Activated naive CD4-positive, alpha-beta T cell (primary cell): ENCODE measurements at places on chromosomes 16 and 17.
A peak's percentile ranks its signal among the peaks of the same experiment; 100 is the strongest.

GRCh38 chr16:70737377-70738082 is 51.7 kb upstream of the MTSS2 start:
- DNase-seq, result peak; percentile 17

GRCh38 chr17:38885728-38886642 is 16.1 kb downstream of the LASP1 start:
- no peak for DNase-seq

GRCh38 chr16:28839899-28840298 is 6.2 kb downstream of the TUFM start:
- DNase-seq, result no peak

DNA sequence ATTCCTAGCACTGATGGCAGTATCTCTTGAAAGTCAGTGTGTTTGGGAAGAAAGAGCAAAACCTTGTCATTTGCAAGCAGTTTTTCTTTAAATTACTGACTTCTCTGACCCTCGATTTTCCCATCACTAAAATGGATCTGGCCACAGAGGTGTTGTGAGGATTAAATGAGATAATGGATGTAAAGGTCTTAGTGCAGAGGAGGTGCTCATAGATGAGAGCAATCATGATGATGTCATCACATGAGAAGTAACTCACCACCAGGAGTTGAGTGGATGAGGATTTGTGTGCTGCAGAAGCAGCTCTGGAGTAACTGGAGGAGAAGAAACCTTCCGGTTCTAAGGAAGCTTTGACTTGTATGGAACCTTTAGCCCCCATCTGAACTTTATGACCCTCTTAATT is 30.6 kb downstream of the PITPNM3 start:
- DNase-seq, result no peak

- no peak for DNase-seq
Observed at GRCh38 chr17:27498615-27499309, 42.5 kb downstream of the KSR1 start.

DNA sequence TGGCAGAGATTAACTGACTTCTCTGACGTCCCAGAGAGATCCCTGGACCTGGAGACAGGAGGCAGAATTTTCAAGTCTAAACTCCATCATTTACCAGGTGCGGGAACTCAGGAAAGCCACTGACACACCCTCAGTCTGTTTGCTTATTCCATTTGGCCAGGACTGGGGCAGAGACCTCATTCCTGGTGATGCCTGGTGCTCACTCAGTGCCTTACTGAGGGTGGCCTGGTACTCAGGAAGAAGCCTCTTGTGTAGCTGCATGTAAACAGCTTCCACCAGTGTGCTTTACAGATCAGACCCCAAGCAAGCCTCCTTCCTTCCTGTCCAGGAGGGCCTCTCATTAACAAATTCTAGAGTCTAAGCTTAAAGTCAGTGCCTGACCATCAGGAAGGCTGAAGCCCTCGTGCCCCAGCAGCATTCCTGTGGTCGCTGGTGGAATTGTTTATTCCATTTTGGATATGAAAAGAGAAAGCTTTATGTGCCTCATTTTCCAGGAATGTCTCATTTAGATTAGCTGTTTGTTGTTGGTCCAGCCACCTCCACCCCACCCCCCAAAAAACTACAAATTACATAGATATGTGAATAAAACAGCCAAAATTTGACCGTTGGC is 236.1 kb upstream of the CDH5 start:
- DNase-seq, result no peak

- DNase-seq, result no peak
Observed at GRCh38 chr17:34571428-34572130, 7.8 kb upstream of the TMEM132E start.

DNA sequence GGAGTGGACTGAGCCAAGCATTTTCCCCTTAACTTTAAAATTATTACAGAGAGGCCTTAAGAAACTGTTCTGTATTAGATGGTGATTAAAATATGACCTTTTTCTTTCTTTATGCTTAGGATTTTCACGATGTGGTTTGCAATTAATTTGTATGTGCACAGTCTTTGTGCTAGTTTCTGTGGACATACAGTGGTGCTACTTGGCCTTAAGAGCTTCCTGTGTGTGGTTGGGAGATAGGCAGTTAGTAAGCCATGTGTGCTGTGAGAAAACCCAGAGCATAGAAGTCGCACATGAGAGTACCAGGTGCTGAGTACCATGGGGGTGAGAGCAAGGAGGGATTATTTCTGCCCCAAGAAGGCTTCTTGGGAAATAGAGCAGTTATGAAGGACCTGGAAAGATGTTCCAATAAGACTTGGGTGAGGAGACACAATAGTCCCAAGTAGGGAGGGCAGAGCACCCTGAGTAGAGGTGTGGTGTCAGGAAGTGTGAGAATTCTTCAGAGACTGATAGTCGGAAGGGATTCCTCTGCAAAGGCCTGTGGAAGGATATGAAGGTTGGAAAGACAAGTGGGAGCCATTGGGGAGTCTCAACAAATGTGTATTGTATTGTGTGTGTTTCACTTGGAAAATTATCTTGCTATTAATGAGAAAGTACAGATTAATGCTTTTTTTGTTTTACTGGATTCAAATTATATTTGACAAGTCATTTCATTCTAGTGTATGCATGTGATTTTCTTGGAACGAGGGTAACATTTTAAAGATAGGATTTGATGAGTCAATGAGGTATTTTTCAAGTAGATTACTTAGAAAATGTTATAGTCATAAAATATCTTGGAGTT is 239.9 kb downstream of the PRKCA start:
- DNase-seq, result no peak

- DNase-seq, result no peak
Observed at GRCh38 chr17:57856792-57857620, 7.2 kb upstream of the MRPS23 start.

DNA sequence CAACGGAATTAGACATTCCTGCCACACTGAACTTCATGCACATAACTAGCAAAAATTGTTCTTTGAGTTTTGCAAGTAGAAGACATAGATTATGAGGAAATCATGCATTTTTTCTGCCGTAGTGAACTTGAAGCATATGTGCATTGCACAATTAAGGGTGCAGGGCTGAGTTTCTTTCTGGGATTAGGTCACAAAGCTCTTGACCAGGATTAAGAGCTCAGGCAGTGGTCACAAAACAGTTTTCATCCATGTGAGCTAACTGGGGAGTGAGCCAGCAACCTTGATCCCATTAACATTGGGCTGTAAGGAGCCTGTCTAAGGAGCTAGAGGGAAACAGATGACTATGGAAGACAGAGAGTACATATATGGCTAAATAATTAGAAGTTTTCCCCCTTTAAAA is 143.7 kb downstream of the PMP22 start:
- no peak for DNase-seq

- no peak for DNase-seq
Observed at GRCh38 chr17:60311936-60312335, 80.0 kb downstream of the USP32 start.

DNA sequence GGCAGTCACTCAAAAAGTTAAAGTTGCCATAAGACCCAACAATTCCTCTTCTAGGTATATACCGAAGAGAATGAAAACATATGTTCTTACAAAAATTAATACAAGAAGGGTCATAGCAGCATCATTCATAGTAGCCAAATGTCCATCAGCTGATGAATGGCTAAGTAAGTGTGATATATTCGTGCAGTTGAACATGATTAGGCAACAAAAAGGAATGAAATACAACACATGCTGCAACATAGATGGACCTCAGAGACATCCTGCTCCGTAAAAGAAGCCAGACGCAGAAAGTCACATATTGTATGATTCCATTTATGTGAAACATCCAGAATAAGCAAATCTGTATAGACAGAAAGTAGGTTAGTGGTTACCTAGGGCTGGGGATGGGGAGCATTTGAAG is 229.4 kb upstream of the CACNG5 start:
- no peak for DNase-seq

- no peak for DNase-seq
Observed at GRCh38 chr17:47905221-47905733, 9.2 kb downstream of the SP2 start.

DNA sequence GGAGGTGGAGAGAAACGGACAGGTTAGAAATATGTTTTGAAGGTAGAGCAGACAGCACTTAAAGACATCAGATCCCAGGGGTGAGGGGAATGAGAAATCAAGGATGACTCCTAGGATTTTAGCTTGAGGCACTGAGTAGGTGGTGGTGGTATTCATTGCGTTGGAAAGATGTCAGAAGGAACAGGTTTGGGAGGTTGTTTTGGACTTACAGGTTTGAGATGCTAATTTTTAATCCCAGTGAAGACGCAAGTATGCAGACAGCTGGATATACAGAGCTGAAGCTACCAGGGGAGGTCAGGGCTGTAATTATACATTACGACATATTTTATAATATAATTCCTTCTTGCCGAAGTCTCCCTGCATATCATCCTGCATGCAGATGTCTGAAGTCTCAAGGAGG is 433.3 kb downstream of the XYLT1 start:
- no peak for DNase-seq

GRCh38 chr16:642189-643049 is 791 bp downstream of the MCRIP2 start:
- DNase-seq, result no peak

DNA sequence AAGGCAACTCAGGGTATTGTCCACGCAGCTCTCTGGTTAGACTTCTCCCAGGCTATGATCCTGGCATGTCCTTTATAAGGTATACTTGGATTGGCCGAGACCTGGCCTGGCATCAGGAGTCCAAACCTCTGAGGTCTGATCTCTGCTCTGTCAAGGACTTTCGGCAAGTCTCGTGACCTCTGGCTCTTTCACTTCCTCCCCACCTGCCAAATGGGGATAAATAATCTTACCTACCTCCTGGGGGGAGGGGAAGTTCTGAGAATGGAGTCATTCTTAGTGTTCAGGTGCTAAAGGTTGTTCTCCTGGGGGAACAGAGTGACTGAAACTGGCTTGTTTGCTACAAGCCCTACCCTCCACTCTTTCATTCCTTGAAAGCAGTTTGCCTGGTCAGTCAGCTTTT is 7.6 kb downstream of the ATXN1L start:
- no peak for DNase-seq

- no peak for DNase-seq
Observed at GRCh38 chr17:74555427-74555940, 9.6 kb upstream of the CD300C start.

GRCh38 chr17:57317079-57317478 is 60.8 kb downstream of the MSI2 start:
- no peak for DNase-seq

GRCh38 chr17:38871247-38872015 is 1.6 kb downstream of the LASP1 start:
- DNase-seq, result peak; percentile 57

GRCh38 chr16:50627419-50627818 is 53.7 kb downstream of the SNX20 start:
- peak; percentile 18 for DNase-seq

GRCh38 chr17:50963139-50963538 is 97.0 kb upstream of the TOB1 start:
- no peak for DNase-seq

- no peak for DNase-seq
Observed at GRCh38 chr16:50742576-50743200, 802 bp downstream of the CYLD start.

DNA sequence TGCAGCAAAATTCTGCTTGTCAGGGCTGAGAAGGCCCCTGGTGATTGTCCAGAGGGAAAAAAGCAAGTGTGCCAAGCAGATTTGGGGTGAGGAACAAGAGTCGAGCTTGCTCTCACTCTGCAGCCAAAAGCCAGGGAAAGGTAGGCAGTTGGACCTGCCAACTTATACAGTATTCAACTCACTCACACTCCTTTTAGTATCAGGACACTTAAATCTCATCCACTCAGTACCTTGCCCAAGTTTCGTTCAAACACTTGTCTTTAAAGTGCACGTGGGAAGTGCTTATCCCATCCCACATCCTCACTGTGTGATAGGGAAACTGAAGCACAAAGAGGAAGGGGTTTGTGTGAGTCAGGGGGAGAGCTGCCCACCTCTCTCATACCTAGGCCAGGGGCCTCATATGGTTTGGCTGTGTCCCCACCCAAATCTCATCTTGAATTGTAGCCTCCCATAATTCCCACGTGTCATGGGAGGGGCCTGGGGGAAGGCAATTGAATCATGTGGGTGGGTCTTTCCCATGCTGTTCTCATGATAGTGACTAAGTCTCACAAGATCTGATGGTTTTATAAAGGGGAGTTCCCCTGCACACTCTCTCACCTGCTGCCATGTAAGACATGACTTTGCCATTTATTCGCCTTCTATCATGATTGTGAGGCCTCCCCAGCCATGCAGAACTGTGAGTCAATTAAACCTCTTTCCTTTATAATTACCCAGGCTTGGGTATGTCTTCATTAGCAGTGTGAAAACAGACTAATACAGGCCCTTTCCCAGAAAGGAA is 25.6 kb upstream of the CES5A start:
- no peak for DNase-seq

DNA sequence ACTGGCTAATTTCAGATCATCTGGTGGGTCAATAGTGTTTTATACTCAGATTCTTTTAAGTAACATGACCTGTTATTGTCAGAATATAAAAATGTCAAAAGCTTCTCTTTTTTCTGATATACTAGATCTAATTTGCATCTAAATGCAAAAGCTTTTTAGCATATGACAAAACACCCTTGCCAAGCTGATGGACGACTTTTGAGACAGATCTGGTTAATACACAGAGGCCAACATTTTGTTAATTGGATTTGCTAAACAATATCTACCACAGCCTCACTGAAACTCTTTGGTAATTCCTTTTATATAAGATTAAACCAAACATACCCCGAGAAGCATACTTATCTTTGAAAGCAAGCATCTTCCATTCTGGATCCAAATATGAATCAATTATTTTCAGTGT is 10.3 kb upstream of the NOL11 start:
- DNase-seq, result no peak

GRCh38 chr17:60395508-60396065 is 3.7 kb upstream of the USP32 start:
- DNase-seq, result no peak

DNA sequence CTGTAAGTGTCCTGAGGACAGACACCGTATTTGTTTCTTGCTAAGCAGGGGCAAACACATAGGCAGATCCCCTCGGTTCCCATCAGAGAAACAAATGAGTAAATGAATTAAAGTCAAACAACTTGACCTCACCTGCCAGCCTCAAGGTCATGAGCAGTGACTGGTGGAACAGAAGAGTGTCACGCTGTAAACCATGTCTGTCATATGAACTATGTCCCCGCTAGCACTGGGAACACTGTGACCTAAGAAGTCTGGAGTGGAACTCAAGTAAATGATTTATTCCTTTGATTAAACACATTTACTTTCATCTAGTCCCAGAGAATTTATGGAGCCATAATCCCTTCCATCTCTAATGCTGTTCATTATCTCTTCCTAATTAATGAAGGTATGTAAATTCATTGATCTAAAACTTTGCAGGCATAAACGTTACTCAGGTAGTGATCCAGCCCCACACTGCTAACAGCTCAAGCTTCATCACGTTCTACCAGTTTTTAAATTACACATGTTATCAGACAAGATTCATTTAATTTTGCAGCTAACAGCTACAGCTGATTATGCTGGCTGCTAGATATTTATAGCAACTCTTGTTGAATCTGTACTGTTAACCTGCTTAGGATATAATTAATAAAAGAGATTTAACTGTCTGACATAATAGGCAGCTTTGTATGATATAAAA is 38.7 kb downstream of the CPPED1 start:
- no peak for DNase-seq

GRCh38 chr17:7079581-7080455 is at the start of gene CLEC10A:
CLEC10A (minus strand) TSS chr17:7080251; CDS start chr17:7078812, 1,439 bp downstream.
- no peak for DNase-seq
